ENCODE measurements at places on chromosomes 6 and 20.

- no peak for DNase-seq
Measured at GRCh38 chr20:34940081-34940481, 15.5 kb downstream of the GSS start.

DNA sequence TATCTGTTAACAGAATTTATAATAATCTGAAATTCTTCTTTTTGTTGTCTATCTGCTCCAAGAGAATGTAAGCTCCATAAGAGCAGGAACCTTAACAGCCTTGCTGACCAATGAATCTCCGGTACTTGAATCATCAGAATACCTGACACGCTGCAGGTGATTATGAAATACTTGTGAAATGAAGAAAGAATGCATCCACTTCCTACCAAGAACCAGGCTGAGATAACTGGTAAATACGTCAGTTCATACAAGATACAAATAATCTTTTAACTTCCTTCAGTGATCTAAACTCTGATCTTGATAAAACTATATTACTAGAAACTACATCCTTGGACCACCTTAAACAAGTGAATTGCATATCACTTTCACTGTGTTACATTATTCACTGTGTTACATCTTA is 116.2 kb downstream of the MAP3K5 start:
- no peak for DNase-seq

DNA sequence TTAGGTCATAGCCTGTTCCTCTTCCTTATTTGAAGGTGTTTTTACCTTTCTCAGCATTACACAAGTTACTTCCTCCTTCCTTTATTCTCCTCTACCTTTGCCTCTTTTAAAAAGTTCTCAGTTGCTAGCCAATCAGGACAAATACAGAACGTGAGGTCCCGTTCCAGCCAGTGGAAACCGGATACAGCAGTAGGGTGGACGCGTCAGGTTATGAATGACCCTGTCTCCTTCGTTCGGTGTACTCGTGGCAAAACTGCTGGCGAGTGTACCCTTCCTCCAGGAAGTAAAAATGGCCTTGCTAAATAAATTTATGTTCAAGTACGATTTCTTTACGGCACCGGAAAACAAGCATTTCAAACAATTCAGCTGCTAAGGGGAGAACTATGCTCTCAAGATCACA is 77.0 kb upstream of the MLN start:
- DNase-seq = no peak

- DNase-seq = no peak
Measured at GRCh38 chr6:26126394-26127235, 39.4 kb downstream of the HFE start.

DNA sequence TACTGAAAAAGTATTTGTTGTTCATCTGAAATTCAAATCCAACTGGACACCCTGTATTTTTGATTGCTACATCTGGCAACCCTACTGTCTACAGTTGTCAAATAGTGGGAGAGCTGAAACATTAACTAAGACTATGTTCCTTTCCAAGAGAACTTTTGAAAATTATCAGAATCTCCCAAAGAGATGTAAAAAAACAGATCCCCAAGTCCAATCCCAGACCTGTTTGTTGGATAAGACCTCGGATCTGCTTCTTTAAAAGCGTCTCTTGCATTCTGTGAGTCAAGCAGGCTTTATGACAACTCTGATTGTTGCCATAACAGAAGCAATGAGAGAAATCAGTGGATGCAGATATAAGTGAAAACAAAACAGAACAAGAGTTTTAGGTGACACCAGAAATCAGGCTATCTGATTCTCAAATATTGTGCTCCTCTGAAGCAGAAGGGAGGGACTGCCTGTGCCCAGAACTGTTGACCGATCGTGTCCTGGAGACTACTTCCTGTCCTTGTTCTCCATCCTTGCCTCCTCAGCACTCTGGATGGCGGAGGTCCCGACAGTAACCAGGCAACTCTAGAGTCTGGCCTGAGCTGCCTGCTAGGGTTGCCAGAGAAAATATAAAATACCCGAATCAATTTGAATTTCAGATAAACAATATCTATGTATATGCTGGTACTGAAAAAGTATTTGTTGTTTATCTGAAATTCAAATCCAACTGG is 853.8 kb downstream of the MAFB start:
- no peak for DNase-seq

DNA sequence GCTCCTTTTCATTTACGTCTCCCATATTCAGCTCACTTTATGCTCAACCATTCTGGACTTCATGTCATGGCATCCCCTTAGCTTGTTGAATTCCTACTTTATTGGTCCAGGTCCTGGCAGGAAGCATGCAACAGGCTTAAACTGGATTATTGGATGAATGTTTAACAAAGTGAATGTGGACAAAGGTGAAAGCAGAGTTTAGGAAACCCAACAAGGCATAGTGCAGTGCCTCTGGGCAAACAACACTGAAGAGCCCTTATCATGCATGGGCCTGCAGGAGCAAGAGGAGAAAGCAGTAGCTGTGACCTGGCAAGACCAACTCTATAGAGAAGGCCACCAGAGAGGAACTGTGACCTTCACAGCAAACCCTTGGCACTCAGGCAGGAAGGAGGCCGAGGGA is 5.3 kb upstream of the ANKRD66 start:
- DNase-seq = no peak

DNA sequence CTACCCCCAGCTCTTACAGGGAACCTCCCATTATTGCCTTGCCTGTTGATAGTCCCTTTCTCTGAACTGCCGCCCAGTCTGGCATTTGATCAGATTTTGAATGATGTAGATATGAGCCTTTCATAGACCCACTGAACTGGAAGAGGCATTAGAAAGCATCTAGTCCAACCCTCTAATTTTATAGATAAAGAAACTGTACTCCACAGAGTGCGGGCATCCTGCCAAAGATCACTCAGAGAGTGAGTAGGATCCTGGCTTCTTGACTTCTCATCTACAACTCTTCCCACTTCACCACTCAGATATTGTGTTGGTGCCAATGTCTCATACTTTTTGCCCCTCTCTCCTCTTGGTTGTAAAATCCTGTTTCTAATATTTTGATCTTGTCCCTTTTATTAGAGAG is 179.2 kb upstream of the BMP2 start:
- no peak for DNase-seq

DNA sequence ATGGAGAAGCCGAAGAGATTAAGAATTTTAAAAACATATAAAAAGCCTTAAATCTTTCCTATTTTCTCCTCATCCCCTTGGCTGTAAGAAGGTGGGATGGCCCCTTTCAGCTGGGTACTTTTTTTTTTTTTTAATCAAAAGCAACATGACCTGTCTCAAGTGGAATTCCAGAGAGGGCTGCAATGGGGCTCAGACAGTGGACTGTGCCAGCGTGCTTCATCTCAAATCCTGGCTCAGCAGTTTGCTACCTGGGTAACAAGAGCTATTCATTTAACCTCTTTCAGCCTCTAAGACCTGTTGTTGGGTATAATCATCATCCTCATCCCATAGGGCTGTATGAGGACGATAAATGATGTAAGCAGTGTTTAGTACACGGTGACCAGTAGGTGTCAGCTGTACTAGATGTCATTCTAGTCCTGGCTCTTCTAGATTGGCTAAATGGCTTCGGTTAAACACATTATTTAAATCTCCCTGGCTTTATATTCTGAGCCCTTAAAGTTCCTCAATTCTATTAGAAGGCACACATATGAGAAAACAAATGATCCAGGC is 6.9 kb upstream of the PPP1R3G start:
- no peak for DNase-seq

- DNase-seq = no peak
Measured at GRCh38 chr6:85008296-85009009, 244.1 kb upstream of the TBX18 start.

- no peak for DNase-seq
Measured at GRCh38 chr20:62642666-62643520, 590 bp downstream of the SLCO4A1 start.

GRCh38 chr6:85574932-85575598 is 18.6 kb downstream of the SNX14 start:
- no peak for DNase-seq

DNA sequence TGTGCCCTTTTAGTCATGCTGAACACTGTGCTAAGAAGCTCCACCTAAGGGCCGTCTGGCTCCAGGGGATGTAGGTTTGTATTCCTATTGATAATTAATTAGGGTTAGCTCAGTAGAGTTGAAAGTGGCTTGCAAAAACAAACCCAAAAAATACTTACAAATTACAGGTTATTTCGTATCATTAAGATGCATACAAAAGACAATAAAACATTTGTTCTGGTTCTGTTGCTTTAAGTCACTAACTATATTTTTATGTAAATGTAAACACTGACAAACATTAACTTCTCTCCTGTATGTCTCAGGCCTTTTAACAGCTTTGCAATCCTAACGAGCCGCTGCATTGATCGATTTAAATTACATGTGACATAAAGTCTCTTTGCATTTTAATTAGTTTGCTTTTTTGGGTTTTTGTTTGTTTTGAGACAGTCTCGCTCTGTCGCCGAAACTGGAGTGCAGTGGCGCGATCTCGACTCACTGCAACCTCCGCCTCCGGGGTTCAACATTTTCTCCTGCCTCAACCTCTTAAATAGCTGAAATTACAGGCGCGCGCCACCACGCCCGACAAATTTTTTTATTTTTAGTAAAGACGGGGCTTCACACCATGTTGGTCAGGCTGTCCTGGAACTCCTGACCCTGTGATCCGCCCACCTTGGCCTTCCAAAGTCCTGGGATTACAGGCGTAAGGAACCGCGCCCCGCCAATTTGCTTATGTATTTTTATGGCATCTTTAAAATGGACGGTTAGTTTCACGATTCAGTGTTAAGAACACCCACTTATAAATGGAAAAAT is 110.9 kb downstream of the HFE start:
- DNase-seq = no peak

DNA sequence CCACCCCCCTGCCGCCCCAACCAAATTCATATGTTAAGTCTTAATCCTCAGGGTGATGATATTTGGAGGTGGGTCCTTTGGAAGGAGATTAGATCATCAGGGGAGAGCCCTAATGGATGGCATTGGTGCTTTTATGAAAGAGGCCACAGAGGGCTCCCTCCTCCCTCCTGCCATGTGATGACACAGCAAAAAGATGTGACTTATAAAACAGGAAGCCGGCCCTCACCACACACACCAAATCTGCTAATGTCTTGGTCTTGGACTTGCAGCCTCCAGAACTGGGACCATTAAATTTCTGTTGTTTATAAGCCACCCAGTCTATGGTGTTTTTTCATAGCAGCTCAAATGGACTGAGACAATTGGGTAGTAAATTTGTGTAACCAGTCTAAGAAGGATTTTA is 176.3 kb downstream of the ADGRG6 start:
- DNase-seq = no peak

GRCh38 chr20:59150821-59151251 is 12.8 kb upstream of the ZNF831 start:
- no peak for DNase-seq

GRCh38 chr20:32506721-32507120 is 78.4 kb downstream of the NOL4L start:
- DNase-seq = no peak

DNA sequence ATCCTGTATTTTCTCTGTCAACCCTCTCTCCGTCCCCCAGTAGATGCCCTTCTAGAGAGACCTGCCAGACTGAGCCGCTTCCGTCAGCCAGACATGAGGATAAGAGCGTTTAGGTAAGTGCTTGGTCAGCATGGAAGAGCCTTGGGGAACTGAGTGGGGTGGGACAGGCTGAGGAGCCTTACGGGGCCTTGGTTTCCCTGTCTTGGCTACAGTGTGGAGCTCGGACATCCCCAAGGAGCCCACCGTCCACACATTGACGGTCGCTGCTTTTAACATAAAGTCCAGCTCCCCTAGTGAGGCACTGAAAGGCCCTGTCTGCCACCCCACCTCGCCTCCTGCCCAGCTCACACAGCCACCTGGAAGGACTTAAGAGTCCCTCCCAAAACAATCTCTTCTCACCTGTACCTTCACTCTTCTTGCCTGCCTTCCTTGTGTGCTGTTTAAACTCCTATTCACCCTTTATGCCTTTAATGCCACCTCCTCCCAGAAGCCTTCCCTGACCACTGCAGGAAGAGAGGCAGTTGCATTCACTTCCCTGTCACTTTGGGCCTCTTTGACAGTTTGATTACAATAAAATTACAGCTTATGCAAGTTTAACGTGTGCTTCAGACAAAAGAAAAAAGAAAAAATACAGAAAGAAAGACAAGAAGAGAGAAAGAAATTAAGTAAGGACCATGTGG is 42.3 kb downstream of the PDYN start:
- no peak for DNase-seq

DNA sequence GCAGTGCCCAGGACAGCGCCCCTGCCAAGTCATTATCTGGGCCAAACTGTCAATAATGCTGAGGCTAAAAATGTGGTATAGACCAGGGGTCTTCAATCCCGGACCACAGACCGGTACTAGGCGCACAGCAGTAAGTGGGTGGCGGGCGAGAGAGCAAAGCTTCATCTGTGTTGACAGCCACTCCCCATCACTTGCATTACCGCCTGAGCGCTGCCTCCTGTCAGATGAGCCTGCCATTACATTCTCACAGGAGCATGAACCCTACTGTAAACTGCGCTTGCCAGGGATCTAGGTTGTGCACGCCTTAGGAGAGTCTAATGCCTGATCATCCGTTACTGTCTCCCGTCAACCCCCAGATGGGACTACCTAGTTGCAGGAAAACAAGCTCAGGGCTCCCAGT is 91.0 kb downstream of the NFATC2 start:
- no peak for DNase-seq

DNA sequence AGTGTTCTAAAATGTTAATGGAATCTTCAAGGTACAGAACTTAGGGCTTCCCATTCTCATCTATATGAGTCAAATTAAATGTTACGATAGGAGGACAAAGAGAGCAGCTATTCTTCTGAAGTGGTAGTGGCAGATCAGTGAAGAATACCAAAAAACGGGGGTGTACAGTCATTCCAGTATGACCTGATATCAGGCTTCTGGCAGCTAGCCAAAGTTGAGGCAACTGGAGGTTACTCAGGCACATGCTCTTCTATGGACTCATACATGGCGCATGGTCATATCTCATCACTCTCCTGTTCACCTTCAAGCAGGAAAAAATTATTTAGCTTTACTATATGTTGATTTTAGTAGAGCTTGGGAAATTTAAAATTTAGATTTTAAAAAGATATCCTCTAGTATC is 1608.8 kb downstream of the GRIK2 start:
- no peak for DNase-seq

- DNase-seq = no peak
Measured at GRCh38 chr20:4088766-4089165, 73.4 kb upstream of the RNF24 start.

- no peak for DNase-seq
Measured at GRCh38 chr20:35011589-35012226, 56.0 kb downstream of the MYH7B start.

DNA sequence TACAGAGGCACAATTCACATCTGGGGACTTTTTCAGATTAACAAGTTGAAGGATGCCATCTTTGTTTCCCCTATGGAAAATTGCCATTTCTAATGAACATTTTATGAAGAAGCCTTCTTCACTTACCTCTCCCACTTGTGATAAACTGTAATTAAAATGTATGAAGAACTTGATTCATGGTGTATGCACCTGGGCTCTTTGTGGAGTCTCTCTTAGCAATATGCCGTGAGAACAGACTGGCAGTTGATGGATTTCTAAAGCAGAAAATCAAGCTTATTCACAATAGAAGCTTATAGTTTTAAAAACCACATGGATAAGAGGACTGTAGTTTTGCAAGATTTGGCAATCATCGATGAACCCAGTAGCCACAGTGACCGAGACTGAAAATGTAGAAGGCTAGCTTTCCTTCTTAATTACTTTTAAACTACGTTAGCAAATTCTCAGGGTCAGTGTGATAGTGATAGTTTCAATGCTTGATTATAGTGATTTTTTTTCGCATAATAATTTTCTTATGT is 270.6 kb downstream of the PRL start:
- DNase-seq = no peak

GRCh38 chr6:39173270-39173669 is 56.0 kb downstream of the KCNK5 start:
- no peak for DNase-seq
